Epithelial cell of proximal tubule (primary cell): ENCODE measurements at places on chromosomes 16 and 17. TPM values are rescaled to one million over a fixed set of nuclear protein-coding genes. Genes with fewer than 3 reads are reported as not detected.

The TAC4 gene
- not detected in 2 replicates for total RNA-seq

The TBC1D28 gene
- not detected in 2 replicates for total RNA-seq

The NKD1 gene
- total RNA-seq, result 0.07 TPM in 1 of 2 replicates, not detected in the other

The TMC7 gene
- 0.23 and 0.43 TPM in 2 replicates for total RNA-seq

The PNMT gene
- total RNA-seq, result not detected in 2 replicates

The TBC1D3K gene
- total RNA-seq, result not detected in 2 replicates

The FOXC2 gene
- total RNA-seq, result 26.5 and 30.1 TPM in 2 replicates

The TCAP gene
- 0.07 TPM in 1 of 2 replicates, not detected in the other for total RNA-seq

The GAST gene
- total RNA-seq, result not detected in 2 replicates

The IGSF6 gene
- total RNA-seq, result not detected in 2 replicates

The KCNH6 gene
- total RNA-seq, result not detected in 2 replicates

The CDIPT gene
- 79.0 and 83.3 TPM in 2 replicates for total RNA-seq

The DNAH9 gene
- 0.07 TPM in 1 of 2 replicates, not detected in the other for total RNA-seq

The IGF2BP1 gene
- 9.0 and 15.7 TPM in 2 replicates for total RNA-seq

The TLCD1 gene
- 14.5 and 14.7 TPM in 2 replicates for total RNA-seq

The SHBG gene
- total RNA-seq, result not detected in 2 replicates
